ENCODE measurements at places on chromosomes 2 and 18.
A peak's percentile ranks its signal among the peaks of the same experiment; 100 is the strongest.

DNA sequence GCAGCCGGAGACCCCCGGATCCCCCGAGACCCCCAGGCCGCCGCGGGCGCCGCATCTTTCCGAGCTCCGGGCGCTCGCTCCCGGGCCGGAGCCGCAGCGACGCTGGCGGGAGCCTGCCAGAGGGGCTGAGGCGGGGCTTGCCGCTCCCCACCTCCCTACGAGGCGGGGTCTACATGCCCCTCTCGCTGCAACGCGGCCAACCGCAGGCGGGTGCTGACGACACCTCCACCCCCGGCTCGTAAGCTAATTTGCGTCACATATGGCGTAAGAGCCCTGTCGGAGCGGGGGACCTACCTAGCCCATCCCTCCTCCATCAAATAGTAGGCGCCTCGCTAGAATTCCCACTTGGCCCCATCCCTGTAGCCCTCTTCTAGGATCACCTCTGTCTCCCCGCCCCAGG is at the start of gene PTPRN:
Gene PTPRN (minus strand): TSS at position 124 of the 400 bp plus-strand sequence. CDS start 69 bp downstream, at position 55.
- DNase-seq, result peak; percentile 63

GRCh38 chr2:180662521-180662920 is 317.9 kb upstream of the UBE2E3 start:
- DNase-seq, result no peak

GRCh38 chr18:68734308-68734707 is 19.4 kb upstream of the TMX3 start:
- DNase-seq, result no peak

DNA sequence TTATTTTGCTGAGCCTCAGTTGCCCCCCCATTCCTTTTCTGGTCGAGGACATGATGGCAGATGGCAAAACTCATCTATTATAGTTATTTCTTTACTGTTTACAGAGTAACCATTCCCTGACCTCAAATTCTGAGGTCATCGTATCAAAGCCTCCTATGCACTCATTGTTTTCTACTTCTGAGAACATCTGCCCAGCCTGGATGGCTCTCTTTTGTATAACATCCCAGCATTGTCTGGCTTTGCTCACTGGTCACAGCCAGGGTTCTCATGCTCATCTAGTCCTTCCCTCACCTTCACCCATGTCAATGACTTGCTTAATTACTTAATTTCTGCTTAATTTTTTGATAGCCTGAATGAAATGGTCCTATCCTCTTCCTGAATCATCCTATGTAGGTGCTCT is 472.1 kb downstream of the PARD3B start:
- DNase-seq, result no peak

- DNase-seq, result no peak
These were observed 124.6 kb upstream of the KCNH7 start for GRCh38 chr2:162963156-162963555.

DNA sequence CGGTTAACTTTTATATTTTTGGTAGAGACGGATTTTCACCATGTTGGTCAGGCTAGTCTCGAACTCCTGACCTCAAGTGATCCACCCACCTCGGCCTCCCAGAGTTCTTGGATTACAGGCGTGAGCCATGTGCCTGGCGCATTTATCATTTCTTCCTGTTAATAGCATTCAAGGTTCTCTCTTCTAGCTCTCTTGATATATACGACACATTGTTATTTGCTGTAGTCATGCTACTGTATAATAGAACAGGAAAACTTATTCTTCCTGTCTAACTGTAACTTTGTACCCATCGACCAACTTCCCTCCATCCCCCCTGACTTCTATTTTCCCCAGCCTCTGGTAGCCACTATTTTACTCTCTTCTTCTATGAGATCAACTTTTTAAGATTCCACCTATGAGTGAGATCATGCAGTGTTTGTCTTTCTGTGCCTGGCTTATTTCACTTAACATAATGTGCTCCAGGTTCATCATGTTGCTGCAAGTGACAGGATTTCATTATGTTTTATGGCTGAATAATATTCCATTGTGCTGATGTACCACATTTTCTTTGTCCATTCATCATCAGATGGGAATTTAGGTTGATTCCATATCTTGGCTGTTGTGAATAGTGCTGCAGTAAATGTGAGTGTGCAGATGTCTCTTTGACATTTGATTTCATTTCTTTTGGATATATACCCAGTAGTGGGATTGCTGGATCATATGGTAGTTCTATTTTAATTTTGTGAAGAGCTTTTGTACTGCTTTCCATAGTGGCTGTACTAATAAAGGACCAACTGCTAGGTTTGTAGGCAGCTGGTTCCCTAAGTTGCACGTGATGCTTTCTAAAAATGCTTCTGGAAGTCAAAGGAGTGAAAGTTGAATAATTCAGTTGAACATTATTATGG is 205.2 kb downstream of the PRKCE start:
- no peak for DNase-seq

GRCh38 chr2:8298783-8299182 is 383.1 kb upstream of the ID2 start:
- DNase-seq, result no peak

- DNase-seq, result peak; percentile 84
These were observed 647 bp downstream of the PSME4 start for GRCh38 chr2:53969968-53970723.

- no peak for DNase-seq
These were observed 133.9 kb downstream of the TDRD15 start for GRCh38 chr2:21257621-21258020.

DNA sequence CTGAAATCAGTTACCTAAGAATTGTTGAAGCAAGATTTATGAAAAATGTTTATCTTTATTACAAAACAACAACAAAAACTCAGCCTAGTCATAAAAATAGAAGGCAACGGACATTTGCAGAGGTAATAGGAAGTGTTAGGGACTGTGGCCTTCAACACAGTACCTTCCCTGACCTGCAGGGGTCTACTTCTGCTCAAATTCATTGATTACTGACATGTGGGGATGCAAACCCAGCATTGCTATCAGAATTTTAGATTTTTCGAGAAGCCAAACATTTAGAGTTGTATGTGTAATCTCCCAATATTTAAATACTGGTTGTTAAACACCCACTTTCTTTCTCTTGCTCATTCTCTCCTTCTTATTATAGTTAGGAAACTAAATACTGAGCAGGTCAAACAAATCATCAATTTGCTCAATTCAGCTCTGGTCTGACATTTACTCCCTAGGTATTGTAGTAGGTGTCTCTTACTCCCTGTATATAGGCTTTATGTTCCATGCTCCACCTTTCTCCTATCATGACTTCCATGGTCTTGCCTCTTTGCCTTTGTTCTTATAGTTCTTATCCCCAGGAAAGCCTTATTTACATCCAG is 198.5 kb downstream of the UBE2E3 start:
- no peak for DNase-seq

GRCh38 chr2:232533944-232534710 is 5.4 kb upstream of the CHRNG start:
- DNase-seq, result no peak

DNA sequence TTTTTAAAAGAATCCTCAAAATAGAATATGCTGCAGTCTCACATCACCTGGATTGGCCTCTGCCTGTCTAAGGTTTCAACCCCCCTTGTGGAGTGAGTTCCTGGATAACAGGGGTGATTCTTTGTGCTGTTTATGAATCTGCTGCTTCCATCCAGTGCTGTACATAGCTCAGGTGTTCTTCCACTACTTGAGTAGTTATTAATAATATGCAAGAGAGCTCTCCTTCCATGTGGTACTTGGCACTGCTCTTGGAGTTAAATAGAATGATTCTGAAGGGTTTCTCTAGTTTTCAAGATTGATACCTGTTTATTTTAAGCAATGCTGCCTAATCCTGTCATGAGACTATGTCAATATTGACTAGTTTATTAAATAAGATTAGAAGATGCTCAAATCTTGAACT is 273.6 kb downstream of the RDH14 start:
- no peak for DNase-seq
